ENCODE measurements at places on chromosomes 6 and 20. TPM values are rescaled to one million over a fixed set of nuclear protein-coding genes. Genes with fewer than 3 reads are reported as not detected.
A peak's percentile ranks its signal among the peaks of the same experiment; 100 is the strongest.

Gene SLC35D3
- total RNA-seq, result not detected

Gene BACH2
- 2.1 TPM for total RNA-seq

Gene PLAGL2
- 4.6 TPM for total RNA-seq

Gene SLC25A27
- total RNA-seq, result 24.1 TPM

Gene TREML2
- not detected for total RNA-seq

Gene CEP250
- total RNA-seq, result 27.0 TPM

Gene SOBP
- 0.66 TPM for total RNA-seq

Gene ID1
- total RNA-seq, result 169 TPM

Gene NTSR1
- total RNA-seq, result not detected

DNA sequence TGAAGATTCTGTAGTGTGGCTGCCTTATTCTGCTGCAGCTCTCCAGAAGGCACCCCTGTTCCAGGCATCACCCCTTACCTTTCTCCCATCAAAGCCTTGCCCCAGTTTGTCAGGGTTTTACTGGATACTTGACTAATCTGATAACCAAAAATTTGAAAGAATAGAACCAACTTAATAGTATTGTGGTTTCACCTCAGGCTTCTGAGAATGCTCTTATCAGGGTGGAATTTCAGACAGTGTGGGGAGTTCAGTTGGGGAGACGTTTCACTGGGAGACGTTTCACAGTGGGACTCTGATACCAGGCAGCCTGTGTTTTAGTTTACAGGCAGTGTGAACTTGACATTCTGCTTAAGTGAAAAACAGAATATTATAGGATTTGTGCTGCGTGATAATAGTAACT is 50.5 kb downstream of the SCAND1 start:
- DNase-seq, result no peak
- no peak overlapping the region for H3K27ac ChIP-seq
- no peak overlapping the region for H3K4me3 ChIP-seq
- H3K4me1 ChIP-seq, result no peaks in the 10 kb centered on the region
- no peaks in the 10 kb centered on the region for H3K36me3 ChIP-seq

DNA sequence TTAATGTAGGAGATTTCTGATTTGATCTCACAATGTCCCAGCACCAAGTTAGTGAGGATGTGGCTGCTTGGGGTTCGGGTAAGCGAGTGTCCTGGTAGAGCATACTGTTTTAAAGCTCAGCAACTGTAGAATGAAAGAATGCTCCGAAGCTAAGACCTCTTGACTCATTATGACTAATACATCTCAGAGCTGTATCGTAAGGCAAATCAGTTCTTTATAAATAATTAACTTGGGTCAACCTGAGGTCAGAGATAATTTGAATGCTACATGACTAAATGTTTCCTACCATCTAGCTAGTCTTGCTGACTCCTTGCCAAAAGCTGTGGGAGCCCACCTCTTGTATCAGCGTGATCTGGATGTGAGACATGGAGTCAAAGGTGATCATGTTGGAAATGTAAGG is 128.8 kb upstream of the PDE7B start:
- H3K27me3 ChIP-seq, result no peaks in the 10 kb centered on the region
- H3K4me1 ChIP-seq, result no peaks in the 10 kb centered on the region
- H3K4me3 ChIP-seq, result no peak overlapping the region
- no peak for DNase-seq
- H3K27ac ChIP-seq, result no peak overlapping the region

DNA sequence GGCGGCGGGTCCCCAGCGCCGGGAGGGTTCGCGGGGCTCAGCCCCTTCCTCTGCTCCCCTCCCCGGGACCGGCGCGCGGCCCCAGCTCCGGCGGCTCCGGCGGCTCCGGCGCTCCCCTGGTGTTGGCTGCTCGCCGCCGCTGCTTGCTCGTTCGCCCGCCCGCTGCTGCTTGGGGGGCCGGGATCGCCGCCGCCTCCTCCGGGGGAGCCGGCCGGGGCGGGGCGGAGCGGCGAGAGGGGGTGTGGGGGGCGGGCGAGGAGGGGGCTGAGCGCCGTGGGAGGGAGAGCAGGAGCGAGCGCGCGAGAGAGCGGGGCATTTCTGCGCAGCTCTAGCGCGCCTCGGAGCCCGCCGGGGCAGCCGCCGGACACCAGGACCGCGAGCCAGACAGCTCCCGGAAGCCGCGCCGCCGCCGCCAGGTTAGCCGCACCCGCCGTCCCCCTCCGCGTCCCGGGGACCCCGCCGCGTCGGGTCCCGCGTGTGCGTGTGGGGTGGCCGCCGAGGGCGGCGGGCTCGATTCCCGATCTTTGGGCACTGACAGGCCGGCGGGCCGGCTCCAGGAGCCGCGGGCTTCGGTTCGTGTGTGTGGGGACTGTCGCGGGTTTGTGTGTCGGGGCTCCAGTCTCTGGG is 62.0 kb upstream of the EPB41L1 start:
- DNase-seq, result peak; percentile 50
- no peaks in the 10 kb centered on the region for H3K27me3 ChIP-seq
- H3K27ac ChIP-seq, result peak overlapping the region; percentile 87
- peak overlapping the region; percentile 37 for H3K4me3 ChIP-seq

- H3K27me3 ChIP-seq, result no peaks in the 10 kb centered on the region
- no peaks in the 10 kb centered on the region for H3K36me3 ChIP-seq
- no peaks in the 10 kb centered on the region for H3K4me1 ChIP-seq
Measured at GRCh38 chr6:35224720-35225119, 11.0 kb downstream of the SCUBE3 start.

GRCh38 chr20:3740615-3741301 is 8.3 kb downstream of the HSPA12B start:
- no peak for DNase-seq
- no peaks in the 10 kb centered on the region for H3K27me3 ChIP-seq

GRCh38 chr6:113306552-113307145 is 550.5 kb upstream of the MARCKS start:
- H3K27me3 ChIP-seq, result no peaks in the 10 kb centered on the region
- no peak overlapping the region for H3K27ac ChIP-seq
- no peak overlapping the region for H3K4me3 ChIP-seq
- no peaks in the 10 kb centered on the region for H3K36me3 ChIP-seq
- H3K4me1 ChIP-seq, result no peaks in the 10 kb centered on the region

GRCh38 chr6:110980227-110980626 is 1.6 kb upstream of the RPF2 start:
- no peak overlapping the region for H3K27ac ChIP-seq
- no peaks in the 10 kb centered on the region for H3K27me3 ChIP-seq
- no peak overlapping the region for H3K4me3 ChIP-seq
- peaks cover 13% of the 10 kb centered on the region for H3K4me1 ChIP-seq
- no peak for DNase-seq

GRCh38 chr6:33377171-33377570 is 14.5 kb upstream of the KIFC1 start:
- H3K4me1 ChIP-seq, result peaks cover 13% of the 10 kb centered on the region
- no peak overlapping the region for H3K27ac ChIP-seq
- no peak for DNase-seq
- H3K4me3 ChIP-seq, result no peak overlapping the region
- H3K36me3 ChIP-seq, result no peaks in the 10 kb centered on the region
- H3K27me3 ChIP-seq, result no peaks in the 10 kb centered on the region

DNA sequence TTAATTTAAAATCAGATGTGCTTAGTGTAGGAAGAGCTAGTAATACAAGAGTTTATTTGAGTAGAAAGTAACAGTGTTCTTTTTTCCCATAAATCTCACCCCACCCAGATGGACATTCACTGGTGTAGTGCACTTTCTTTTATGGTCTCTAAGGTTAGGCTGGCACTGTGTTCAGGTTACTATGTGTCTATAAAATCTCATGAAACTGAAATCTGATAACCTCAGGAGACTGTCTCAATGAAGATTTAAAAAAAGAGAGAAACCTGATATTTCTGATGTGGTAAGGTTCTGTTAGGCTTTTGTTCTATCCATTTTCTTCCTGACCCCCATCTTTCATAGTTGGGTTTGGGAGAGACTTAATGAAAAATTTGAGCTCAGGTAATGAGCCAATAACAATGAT is 101.2 kb upstream of the CLVS2 start:
- no peaks in the 10 kb centered on the region for H3K36me3 ChIP-seq
- no peak for DNase-seq
- no peaks in the 10 kb centered on the region for H3K4me1 ChIP-seq
- no peaks in the 10 kb centered on the region for H3K27me3 ChIP-seq
- no peak overlapping the region for H3K4me3 ChIP-seq

GRCh38 chr20:54139188-54139587 is 34.6 kb downstream of the CYP24A1 start:
- H3K4me3 ChIP-seq, result no peak overlapping the region
- no peak overlapping the region for H3K27ac ChIP-seq

GRCh38 chr6:52596371-52597028 is 19.6 kb upstream of the TRAM2 start:
- H3K4me1 ChIP-seq, result peaks cover 3% of the 10 kb centered on the region
- H3K36me3 ChIP-seq, result no peaks in the 10 kb centered on the region
- no peaks in the 10 kb centered on the region for H3K27me3 ChIP-seq

DNA sequence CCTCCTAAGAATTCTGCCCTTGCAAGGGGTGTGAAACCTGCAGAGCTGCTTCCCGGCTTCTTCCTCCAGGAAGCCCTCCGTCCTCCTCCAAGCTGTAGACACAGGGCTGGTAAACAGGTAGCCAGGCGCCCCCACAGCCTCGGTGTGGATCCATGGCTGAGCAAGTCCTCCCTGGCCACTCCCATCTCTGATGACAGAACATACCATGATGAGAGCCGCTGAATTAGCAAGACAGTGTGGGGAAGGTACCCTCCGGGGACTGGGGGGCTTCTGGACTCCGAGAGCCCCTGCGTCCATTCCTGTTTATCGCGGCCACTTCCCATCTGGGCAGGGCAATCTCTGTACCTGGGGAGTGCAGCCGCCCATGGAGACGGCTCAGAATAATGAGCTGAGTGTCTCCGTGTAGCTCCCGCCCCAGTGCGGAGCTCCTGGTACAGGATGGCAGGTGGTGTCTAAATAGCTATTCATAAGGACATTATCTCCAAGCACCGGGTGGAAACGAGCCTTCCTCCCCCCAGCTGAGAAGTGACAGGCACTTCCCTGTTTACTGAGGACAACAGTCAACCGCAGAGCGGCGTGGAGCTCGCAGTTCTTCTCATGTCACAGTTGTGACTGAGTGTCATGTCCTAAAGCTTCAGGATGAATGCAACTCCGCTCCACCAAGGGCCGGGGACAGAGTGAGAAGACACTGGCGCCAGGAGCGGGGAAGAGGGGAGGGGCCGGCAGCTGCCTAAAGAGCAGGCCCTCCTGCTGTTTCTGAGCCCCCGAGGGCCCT is 22.7 kb upstream of the NTSR1 start:
- no peak overlapping the region for H3K27ac ChIP-seq
- no peaks in the 10 kb centered on the region for H3K36me3 ChIP-seq
- peak; percentile 44 for DNase-seq

DNA sequence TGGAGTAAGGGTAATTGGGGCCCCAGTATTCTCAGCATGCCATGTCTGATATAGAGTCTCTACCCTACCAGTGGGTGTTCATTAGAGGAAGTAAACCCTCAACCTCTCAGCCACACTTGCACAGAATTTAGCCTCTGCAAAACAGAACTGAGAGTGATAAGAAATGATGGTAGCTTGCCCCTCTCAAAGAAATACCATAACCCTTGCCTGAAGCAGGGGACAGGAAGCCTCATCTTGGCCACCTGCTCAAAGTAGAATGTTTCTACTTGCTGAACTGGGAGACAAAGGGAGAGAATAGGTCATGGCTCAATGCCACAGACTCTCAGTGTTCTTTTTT is 33.7 kb downstream of the SPTLC3 start:
- no peaks in the 10 kb centered on the region for H3K4me1 ChIP-seq
- H3K27me3 ChIP-seq, result no peaks in the 10 kb centered on the region
- no peak overlapping the region for H3K27ac ChIP-seq
- H3K4me3 ChIP-seq, result no peak overlapping the region
- no peaks in the 10 kb centered on the region for H3K36me3 ChIP-seq

DNA sequence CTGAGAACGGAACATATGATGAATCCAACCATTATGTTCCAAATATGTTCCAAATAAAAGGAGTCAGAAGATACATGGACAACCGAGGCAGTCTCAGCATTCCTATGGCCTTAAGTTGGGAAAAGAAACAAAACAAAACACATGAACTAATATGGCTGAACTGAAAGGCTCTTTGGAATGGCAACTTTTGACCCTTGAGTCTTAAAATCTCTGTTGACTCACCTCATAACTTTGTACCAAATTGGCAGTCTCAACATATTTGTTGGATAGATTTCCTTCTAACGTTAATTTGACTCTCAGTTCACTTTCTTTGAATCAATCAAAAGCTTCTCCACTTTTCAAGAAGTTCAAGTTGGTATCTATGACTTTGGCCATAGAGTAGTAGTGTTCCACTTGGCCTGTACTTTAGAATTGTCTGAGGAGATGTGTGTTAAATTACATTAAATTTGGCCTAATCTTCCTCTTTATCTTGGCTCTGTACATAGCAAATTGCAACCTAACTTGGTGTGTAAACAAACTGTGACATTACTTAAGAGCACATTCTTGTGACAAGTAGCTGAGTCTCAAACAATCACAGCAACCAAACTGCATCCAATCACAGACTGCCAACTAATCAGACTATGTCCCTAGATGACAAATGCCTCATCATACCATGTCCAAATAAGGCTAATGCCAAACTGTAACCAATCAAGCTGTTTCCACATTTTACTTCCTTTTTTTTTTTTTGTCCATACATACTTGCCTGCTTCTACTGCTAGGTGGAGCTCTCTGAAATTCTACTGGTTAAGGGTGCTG is 208.8 kb downstream of the BMP2 start:
- no peaks in the 10 kb centered on the region for H3K4me1 ChIP-seq
- no peak overlapping the region for H3K27ac ChIP-seq
- no peaks in the 10 kb centered on the region for H3K27me3 ChIP-seq
- no peak for DNase-seq
- no peaks in the 10 kb centered on the region for H3K36me3 ChIP-seq

- peaks cover 11% of the 10 kb centered on the region for H3K36me3 ChIP-seq
- H3K4me3 ChIP-seq, result peak overlapping the region; percentile 99
- no peak for DNase-seq
- H3K27ac ChIP-seq, result peak overlapping the region; percentile 100
- H3K4me1 ChIP-seq, result peaks cover 50% of the 10 kb centered on the region
Measured at GRCh38 chr6:63574554-63574900, 2.2 kb downstream of the LOC128125822 start.

- H3K36me3 ChIP-seq, result no peaks in the 10 kb centered on the region
- no peak overlapping the region for H3K27ac ChIP-seq
Measured at GRCh38 chr6:131251590-131252199, 116.4 kb downstream of the AKAP7 start.

DNA sequence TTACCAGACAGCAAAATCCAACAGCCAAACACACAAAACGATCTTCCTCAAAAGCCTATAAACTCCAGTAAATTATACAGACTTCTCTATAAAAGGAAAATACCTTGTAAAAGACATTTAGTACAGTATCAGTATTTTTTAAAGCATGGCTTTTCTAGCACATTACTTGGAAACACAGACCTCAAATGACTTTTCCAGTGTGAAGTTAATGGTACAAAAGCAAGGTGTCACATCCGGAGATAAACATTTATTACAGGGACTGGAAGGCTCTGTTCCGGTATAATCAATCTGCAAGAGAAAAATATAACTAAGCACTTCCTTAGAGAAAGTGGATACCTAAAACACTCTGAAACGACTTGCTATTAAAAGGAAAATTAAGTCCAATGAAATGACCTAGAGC is 17.1 kb downstream of the TMEM30A start:
- no peak overlapping the region for H3K4me3 ChIP-seq
- H3K4me1 ChIP-seq, result peaks cover 54% of the 10 kb centered on the region
- no peak for DNase-seq
- peaks cover 8% of the 10 kb centered on the region for H3K36me3 ChIP-seq
